Renal cortical epithelial cell (primary cell): ENCODE measurements at places on chromosomes 2 and 18. TPM values are rescaled to one million over a fixed set of nuclear protein-coding genes. Genes with fewer than 3 reads are reported as not detected.

Gene FHOD3
- total RNA-seq, result 39.4 and 117 TPM in 2 replicates

Gene C2orf66
- total RNA-seq, result 0.35 TPM in 1 of 2 replicates, not detected in the other

Gene IL1F10
- not detected in 2 replicates for total RNA-seq

DNA sequence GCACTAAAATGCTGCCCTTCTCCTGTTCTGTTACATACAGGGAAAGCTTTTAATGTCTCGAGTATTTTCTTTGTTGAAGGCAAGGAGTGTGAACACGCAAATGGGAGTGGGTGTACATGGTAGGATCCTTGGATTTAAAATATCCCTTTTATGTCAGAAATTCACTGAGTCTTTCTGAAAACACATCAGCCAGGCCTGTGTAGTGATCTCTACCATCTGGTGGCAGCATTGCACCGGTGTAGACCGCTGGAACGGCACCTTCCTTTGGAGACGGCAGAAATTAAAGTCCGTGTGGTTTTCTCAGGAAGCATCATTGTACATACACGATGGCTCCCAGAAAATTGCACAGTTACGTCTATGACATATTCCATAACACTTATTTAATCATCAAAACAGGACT is 515.8 kb downstream of the GALR1 start:
- DNase-seq, result no peak

DNA sequence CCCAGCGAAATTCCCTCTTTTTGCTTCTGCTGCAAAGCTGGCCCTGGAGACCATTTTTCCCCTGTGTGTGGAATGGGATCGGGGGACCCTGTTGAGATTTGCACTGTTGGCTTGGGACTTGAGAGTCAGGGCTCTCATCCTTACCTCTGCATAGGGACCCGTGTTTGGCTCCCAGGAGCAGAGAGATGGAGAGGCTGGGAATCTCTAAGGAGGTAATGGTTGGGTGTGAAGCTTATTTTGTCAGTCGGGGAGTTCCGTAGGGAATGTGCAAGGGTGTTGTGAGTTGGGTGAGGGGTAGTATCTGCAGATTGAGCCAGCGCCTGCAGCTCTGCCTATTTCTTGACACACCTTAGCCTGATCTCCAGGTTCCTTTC is 4.5 kb downstream of the GATA6 start:
- DNase-seq, result no peak

DNA sequence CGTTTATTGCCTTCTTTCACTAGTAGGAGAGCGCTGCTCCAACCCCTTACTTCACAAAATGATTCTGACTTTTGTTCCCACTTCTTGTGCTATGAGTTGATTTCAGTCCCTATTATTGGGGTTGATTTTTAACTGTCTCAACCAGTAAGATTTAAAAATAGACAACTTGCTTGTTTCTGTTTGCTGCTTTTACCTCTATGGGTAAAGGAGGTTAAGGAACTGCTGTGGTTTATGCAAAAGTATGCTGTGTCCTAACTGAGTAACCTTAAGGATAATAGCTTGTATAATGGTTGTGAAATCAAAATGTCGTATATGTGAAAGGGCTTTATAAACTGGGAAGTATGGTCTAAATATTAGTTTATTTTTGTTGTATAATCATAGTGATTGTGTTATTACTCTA is 22.6 kb downstream of the ALMS1 start:
- DNase-seq, result peak; percentile 55

DNA sequence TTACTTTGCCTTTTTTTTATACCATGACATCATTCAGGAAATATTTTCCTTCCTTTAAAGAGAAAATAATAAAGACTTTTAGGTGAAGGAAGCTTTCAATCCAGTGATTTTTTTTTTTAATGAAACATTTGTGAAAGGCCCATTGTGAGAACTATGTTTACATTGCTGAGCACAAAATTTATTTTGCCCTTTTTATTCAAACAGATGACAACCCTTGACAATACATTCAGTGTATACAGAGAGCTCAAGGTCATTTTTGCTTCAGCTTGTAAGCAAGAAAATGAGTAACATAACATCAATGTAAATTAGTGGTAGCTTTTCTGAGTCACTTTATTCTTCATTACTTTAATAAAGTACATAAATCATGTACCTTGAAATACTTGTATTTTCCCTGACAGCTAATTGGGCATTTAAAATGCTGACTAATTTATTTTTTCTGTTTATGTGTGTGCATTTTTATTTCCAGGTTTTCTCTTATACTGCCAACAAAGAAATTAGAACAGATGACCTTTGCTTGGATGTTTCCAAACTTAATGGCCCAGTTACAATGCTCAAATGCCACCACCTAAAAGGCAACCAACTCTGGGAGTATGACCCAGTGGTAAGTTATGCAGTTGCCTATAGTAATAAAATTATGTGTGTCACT is 121.6 kb downstream of the GALNT1 start:
- DNase-seq, result peak; percentile 46

GRCh38 chr2:58834404-58834803 is 593.3 kb upstream of the FANCL start:
- peak; percentile 13 for DNase-seq

DNA sequence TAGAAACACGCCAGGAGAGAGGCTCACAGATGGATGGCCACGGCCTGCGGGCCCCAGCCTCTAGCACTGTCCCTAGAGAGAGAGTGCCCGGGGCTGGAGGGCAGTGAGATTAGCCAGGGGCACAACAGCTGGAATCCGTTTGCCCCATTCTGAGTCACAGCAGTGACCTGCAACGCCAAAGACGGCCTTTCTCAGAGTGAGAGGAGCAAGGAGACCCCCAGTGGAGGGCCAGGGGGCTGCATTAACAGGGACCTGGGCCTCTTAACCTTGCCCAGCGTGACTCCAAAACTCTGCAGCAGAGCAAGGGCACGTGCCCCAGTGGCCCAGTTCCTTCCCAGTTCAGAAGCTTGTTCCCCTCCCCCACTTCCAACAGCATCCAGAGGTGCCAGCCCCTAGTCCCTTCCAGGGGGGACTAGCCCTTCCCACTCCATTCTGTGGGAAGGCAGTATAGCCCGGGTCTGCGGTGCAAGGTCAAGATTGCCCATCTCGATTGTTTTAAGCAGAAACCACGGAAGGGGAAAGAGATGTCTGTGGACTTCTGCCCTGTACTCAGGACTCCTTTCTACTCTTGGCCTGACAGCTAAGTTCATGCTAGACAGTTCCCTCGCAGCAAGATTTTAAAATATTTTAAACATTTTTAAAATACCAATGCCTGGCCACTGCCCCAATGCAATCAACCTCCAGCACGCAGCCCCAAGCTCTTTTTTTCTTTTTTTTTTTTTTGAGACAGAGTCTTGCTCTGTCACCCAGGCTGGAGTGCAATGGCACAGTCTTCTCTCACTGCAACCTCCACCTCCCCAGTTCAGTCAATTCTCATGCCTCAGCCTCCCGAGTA is 50.9 kb upstream of the BIN1 start:
- DNase-seq, result no peak

DNA sequence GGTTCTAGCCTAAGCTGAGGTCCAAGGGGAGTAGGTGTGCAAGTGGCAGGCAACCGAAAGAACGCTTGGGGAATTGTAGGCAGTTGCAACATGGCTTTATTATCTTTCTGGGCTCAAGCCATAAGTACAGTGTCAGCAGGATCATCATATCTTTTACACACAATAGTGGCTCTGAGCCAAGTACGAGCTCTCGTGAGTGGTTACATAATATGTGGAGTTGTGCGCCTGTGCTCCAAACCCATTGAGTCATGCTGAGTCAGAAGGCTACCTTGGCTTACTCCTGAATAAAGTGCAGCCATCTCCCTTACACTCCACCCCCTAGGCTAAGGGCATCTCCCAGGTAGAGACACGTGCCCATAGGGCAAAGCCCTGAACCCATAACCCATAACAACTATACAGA is 233.9 kb downstream of the SATB2 start:
- DNase-seq, result peak; percentile 73
